Gastrocnemius medialis (tissue), 4 donors: ENCODE measurements at places on chromosomes 2 and 18.
A peak's percentile ranks its signal among the peaks of the same experiment; 100 is the strongest.

GRCh38 chr2:215845839-215846586 is 167.3 kb downstream of the MREG start:
- DNase-seq: no peak

- DNase-seq: peak; percentile 44
These were observed 101.2 kb downstream of the MCFD2 start for GRCh38 chr2:46814160-46814961.

DNA sequence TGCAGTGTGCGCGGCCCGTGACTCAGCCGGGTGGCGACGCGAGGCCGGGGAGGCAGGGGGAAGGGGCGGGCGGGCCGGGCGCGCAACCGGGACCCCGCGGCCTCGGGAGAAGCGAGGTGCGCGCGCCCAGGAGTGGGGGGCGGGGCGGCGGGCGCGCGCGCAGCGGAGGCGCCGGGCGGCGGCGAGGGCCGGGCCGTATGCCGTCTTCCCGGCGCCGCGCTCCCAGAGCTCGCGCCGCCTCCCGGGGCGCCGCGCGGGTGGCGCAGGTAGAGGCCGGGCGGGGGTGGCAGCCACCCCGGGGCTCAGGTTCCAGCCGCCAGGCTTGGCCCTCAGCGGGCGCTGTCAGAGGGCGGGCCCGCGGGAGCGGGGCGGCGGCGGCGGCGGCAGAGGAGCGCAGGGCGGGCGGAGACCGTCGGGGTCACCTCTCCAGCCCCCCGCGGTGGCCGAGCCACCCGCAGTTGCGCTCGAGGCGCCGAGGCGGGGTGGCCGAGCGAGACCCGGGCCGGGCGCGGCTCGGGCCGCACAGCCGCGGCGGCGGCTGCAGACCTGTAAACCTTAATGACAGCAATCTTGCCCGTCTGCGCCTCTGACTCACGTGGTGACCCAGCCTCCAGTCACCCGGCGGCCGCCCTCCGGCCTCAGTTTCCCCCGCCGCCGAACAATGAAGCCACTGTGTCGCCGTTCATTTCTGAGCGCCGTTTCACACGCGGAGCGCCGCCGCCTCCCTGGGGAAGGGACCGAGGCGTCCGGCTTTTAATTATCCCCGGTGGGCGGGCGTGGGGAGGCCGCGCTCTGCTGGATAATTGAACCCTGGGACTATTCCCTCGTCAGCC is 25.3 kb upstream of the SMAD7 start:
- DNase-seq: peak; percentile 75

DNA sequence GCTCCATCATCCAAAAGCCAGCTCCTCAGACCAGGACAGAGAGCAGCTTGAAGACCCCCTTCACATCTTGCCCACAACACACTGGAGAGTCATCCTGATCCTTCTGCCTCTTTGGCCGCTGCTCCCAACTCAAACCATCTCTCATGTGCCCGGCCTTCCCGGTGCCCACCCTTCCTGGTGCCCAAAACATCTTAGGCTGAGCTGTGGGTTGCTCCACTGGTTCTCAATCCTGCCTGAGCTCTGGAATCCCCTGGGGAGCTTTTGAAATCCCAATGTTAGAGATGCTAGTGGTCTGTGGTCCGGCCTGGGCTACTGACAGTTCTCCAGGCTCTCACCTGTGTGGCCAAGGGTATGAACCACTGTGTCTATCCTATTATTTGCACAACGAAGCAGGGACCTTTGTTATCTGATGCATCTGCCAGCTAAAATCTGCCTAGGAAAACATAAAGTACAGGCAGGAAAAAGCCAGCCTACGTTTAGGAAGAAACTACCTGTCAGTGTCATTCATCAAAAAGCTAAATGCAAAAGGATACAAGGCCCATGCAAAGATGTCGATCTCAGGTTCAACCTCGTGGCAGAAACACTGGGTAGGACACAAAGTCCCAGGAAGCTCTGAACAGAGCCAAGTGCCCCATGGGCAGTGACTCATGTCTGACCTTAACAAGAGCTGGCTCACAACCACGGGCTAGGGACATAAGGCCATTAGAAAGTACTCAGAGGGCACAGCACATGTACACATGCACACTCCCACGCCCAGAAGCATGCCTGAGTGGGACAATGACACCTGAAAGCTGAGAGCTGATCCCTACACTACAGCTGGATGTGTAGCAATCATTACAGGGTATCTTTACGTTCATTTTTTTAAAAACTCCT is 30.8 kb downstream of the TBC1D8 start:
- DNase-seq: peak; percentile 97

DNA sequence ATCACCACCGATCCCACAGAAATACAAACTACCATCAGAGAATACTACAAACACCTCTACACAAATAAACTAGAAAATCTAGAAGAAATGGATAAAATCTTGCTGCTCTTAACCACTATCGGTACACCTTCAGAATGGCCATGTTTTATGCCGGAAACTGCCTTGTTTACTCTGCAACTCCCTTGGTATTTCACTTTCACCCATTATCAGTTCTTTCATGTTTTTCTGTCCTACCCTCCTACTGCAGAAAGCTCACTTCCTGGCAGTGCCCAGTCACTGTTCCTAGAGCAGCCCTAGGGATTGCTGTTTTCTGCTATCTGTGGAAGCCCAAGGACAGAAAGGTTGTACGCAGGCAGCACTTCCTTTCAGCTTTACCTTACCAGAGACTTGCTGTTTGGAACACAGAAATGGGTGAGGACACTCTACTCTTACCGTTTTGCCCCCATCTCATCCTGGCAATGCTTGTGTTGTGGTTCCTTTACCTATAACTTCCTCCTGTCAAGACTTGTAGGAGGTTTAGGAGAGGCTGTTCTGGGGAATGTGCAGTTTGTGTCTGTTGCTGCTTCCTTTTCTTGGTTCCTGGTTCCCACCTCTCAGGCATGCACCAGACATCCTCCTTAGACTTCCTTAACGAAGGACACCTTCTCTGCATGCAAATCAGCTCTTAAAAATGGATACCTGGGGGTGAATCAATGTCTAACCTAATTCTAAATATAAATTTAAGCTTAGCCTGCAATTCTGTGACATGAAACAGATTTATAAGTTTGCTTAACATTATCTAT is 394.4 kb downstream of the SPAG16 start:
- no peak for DNase-seq
